ENCODE measurements at places on chromosomes 2 and 18. TPM values are rescaled to one million over a fixed set of nuclear protein-coding genes. Genes with fewer than 3 reads are reported as not detected.
A peak's percentile ranks its signal among the peaks of the same experiment; 100 is the strongest.

- H3K4me3 ChIP-seq = no peak overlapping the region
- no peaks in the 10 kb centered on the region for H3K27me3 ChIP-seq
- DNase-seq = no peak
Measured at GRCh38 chr2:184728411-184728810, 130.1 kb downstream of the ZNF804A start.

DNA sequence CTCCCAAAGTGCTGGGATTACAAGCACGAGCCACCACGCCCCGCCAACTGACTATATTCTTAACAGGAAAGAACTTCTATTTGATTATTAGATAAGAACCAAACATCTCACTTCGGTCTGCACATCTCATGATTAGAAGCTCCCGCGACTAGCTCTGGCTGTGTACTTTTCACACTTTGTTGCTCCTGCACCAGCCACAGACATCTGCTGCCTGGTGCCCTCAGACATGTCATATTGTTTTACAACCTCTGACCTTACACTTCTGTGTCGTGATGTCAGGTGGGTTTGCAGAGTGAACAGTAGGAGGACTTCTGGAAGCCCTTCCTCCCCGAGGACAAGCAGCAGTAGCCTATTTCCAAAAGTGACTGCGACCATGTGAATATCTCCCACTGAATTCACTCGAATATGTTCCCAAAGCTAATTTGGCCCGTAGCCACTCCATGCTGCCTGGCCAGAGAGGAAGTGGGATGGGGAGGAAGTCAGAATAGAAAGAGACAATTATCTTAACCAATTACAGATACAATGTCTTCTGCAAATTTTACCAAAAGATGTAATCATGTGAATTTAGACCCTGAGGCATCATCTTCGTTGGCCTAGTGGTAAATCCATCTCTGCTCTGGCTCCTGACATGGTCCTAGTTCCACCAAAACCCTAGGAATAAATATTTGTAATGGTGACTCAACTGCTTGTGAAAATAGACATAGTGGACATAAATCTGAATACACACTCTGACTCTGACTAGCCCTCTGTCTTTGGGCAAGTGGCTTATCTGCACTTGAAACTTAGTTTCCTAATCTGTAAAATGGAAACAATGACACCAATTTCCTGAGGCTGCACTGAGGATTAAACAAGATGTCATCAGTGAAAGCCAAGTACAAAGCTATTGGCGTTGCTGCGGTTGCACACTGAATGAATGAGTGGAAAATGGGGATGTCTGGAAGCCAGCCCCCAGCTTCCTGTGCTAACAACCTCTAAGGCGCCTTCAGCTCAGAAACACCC is 406.1 kb downstream of the LRATD1 start:
- H3K27me3 ChIP-seq = no peaks in the 10 kb centered on the region
- H3K4me1 ChIP-seq = peaks cover 5% of the 10 kb centered on the region
- no peak for DNase-seq
- no peak overlapping the region for H3K27ac ChIP-seq
- no peak overlapping the region for H3K4me3 ChIP-seq

DNA sequence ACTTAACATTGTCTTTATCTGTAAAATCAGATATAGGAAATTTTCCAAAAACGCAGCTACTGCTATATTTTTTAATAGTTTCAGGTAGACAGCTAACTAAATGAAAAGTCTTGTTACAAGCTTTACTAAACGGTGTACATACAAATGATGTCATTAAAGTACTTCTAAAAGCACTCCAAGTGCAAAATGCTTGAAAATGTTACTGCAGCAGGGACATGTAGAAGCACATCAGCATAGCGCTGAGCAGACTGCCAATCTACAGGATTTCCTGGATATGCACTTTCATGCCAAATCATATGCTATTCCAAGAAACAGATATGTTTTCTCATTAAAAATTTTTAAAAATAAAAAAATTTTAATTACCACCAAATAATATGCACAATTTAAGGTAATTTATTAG is 61.7 kb downstream of the SMAD2 start:
- H3K27me3 ChIP-seq = no peaks in the 10 kb centered on the region
- no peak overlapping the region for H3K27ac ChIP-seq
- H3K36me3 ChIP-seq = no peaks in the 10 kb centered on the region
- H3K4me1 ChIP-seq = no peaks in the 10 kb centered on the region

KCTD1 gene
- total RNA-seq = 2.5 TPM

- DNase-seq = no peak
- H3K36me3 ChIP-seq = no peaks in the 10 kb centered on the region
- no peak overlapping the region for H3K27ac ChIP-seq
- no peak overlapping the region for H3K4me3 ChIP-seq
Measured at GRCh38 chr2:79862756-79863155, 349.9 kb downstream of the CTNNA2 start.

GRCh38 chr2:86035376-86035882 is 70.3 kb downstream of the POLR1A start:
- H3K4me3 ChIP-seq = no peak overlapping the region
- peak overlapping the region; percentile 86 for H3K27ac ChIP-seq
- DNase-seq = no peak
- H3K27me3 ChIP-seq = no peaks in the 10 kb centered on the region
- peaks cover 41% of the 10 kb centered on the region for H3K4me1 ChIP-seq

DNA sequence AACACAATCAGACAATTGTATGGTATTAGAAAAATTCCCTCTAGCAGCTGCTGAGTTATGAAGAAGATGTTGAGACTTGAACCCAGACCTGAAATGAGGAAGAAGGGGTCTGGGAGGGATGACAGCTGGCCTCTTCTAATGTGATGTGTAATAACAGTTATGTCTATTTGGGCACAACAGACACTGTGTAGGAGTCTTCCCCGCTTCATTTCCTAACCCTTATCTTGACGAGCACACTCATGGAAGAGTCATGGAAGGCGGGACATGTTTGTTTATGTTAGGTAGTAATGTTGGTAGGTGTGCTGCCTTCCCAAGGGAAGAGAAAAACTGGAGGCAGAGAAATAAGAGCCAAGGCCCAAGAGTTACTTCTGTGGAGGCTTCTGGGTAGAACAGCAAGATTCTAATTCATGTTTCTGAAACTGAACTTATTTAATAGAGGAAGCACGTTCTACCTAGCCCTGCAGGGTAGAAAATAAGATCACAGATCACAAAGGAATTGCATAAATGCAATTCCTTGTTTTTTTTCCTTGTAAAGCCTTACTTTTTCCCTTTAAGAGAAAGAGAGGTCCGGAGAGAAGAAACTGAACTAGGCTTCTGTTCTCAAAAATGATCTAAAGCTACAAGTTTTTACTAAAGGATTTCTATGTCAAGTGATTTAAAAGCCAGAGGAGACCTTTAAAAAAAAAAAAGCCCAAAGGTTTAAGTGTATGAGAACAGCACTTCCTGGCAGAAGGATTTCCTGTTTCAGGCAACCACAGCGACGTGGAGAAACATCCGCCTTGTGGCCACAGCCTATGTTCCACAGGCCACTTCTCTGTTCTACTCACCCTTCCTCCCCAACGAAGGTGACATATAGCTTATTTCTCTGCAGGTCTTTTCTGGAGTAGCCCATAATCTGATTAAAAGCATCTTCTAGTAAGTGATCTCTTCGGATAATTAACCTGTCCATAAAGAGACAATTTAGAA is 68.5 kb upstream of the STK17B start:
- DNase-seq = peak; percentile 84
- H3K36me3 ChIP-seq = no peaks in the 10 kb centered on the region
- peak overlapping the region; percentile 82 for H3K27ac ChIP-seq
- H3K27me3 ChIP-seq = no peaks in the 10 kb centered on the region
- no peak overlapping the region for H3K4me3 ChIP-seq

GRCh38 chr2:54543733-54544396 is 87.7 kb downstream of the SPTBN1 start:
- no peak overlapping the region for H3K4me3 ChIP-seq
- H3K4me1 ChIP-seq = peaks cover 41% of the 10 kb centered on the region
- DNase-seq = no peak
- no peak overlapping the region for H3K27ac ChIP-seq
- no peaks in the 10 kb centered on the region for H3K27me3 ChIP-seq
- no peaks in the 10 kb centered on the region for H3K36me3 ChIP-seq

GRCh38 chr2:65420712-65421431 is 11.5 kb downstream of the SPRED2 start:
- H3K4me3 ChIP-seq = no peak overlapping the region
- H3K4me1 ChIP-seq = peaks cover 6% of the 10 kb centered on the region
- no peaks in the 10 kb centered on the region for H3K27me3 ChIP-seq
- DNase-seq = peak; percentile 62
- no peak overlapping the region for H3K27ac ChIP-seq

C2orf66 gene
- total RNA-seq = not detected

DNA sequence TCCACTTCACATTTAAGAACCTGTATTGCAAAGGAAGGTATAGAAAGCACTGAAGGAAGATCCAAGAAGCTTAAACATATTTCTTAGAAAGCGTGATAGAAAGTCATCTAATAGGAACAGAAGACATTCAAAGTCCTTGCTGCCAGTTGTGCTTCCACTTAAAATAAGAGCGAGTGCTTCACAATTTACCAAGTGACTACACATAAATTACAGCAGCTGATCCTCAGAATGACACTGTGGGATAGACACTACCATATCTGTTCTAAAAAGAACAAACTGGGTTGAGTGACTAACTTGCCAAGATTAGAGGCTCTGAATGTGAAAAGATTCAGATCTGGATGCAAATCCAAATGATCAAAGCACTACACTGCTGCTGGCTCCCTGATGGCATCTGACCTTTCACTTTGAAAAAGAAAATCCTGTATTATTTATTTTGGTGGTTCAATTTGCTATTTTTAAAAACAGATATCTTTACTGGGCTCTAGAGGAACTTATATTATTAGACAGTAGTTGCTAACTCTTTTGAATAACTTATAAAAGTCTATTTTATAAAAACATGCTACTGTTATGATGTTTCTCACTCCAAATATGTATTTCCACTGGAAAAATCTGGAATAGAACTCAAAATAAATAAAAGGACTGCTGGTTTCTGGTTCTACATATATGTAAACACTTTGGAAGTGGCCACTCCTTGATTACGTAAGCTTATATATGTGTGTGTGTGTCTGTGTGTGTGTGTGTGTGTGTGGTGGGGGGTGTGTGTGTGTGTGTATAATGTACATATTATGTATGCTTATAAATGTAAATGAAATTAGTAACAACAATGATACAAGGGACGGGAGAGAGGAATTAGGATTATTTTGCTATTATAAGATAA is 57.4 kb downstream of the KIDINS220 start:
- no peaks in the 10 kb centered on the region for H3K4me1 ChIP-seq
- no peak for DNase-seq
- H3K27me3 ChIP-seq = no peaks in the 10 kb centered on the region
- no peak overlapping the region for H3K27ac ChIP-seq
- H3K4me3 ChIP-seq = no peak overlapping the region

DNA sequence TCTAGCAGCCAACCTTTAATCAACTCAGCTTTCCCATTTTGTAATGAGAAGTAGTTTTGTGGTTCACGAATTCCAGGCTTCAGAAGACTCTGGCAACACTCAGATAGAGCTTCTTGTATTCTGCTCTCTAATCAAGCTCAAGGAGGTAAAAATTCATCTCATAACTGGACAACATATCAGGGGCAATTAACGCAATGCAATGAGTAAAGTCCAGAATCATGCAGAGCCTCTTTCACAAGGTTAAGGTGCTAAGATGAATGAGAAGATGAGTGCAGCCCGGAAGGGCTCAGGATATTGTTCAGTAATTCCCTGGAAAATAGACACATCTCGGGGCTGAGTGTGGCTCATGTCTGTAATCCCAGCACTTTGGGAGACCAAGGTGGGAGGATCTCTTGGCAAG is 527.7 kb downstream of the SOX11 start:
- no peaks in the 10 kb centered on the region for H3K27me3 ChIP-seq
- no peak for DNase-seq
- H3K36me3 ChIP-seq = no peaks in the 10 kb centered on the region
- H3K27ac ChIP-seq = no peak overlapping the region

CKAP2L gene
- total RNA-seq = 19.0 TPM

DNA sequence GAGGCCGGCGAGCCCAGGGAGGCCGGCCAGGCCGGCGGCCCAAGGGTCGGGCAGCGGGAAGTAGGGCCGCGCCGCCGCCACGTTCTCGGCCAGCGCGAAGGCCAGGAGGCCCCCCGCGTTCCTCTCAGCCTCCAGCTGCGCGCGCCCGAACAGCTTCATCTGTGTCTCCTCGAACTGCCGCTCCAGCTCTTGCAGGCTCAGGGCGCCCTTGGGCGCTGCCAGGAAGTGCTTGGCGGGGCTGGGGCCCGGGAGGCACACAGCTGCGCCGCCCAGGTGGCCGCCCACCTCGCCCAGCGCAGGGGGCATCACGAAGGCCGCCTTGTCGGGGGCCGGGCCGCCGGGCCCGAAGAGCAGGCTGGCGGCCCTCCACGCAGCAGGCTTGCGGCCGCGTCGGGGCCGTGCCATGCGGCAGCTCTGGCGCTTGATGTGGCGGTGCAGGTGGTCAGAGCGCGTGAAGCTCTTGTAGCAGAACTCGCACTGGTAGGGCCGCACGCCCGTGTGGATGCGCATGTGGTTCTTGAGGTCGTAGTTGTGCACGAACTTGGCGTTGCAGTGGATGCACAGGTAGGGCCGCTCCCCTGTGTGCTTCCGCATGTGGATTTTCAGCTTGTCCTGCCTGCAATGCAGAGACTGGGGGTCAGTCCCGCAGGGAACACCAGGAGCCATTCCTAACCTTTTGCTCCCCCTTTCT is 99.0 kb upstream of the SMAD2 start:
- no peak for DNase-seq
- H3K27ac ChIP-seq = no peak overlapping the region
- no peak overlapping the region for H3K4me3 ChIP-seq
- no peaks in the 10 kb centered on the region for H3K4me1 ChIP-seq

LRP1B gene
- total RNA-seq = not detected

AKAIN1 gene
- not detected for total RNA-seq

GRCh38 chr18:362311-363290 is 94.8 kb upstream of the THOC1 start:
- no peaks in the 10 kb centered on the region for H3K36me3 ChIP-seq
- H3K4me1 ChIP-seq = no peaks in the 10 kb centered on the region
- H3K4me3 ChIP-seq = no peak overlapping the region
- no peaks in the 10 kb centered on the region for H3K27me3 ChIP-seq

- H3K27me3 ChIP-seq = no peaks in the 10 kb centered on the region
- peak; percentile 36 for DNase-seq
- no peaks in the 10 kb centered on the region for H3K36me3 ChIP-seq
- no peak overlapping the region for H3K4me3 ChIP-seq
- H3K4me1 ChIP-seq = no peaks in the 10 kb centered on the region
- no peak overlapping the region for H3K27ac ChIP-seq
Measured at GRCh38 chr2:64625299-64626145, 28.2 kb downstream of the SERTAD2 start.
